ENCODE measurements at places on chromosomes 6 and 20.

DNA sequence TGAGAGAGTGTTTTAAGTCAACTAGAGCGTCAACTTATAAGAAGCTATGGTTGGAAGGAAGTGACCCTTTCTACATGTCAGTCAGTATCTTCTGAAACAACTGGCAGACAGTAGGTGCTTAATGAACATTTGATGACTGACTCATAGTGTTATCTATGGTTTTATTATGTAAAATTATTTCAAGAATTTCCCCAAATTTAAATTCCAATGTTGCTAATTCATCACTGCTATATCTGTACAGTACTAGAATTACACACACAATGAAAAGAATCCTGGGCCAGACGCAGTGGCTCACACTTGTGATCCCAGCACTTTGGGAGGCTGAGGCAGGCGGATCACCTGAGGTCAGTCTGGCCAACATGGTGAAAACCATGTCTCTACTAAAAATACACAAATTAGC lies 721.4 kb upstream of the FLRT3 start:
- DNase-seq: no peak

- no peak for DNase-seq
Observed at GRCh38 chr6:52724042-52724405, 39.3 kb downstream of the GSTA2 start.

GRCh38 chr20:4813076-4813862 lies 91.6 kb downstream of the PRND start:
- DNase-seq: no peak

GRCh38 chr6:123306334-123306733 lies 310.3 kb downstream of the CLVS2 start:
- no peak for DNase-seq

DNA sequence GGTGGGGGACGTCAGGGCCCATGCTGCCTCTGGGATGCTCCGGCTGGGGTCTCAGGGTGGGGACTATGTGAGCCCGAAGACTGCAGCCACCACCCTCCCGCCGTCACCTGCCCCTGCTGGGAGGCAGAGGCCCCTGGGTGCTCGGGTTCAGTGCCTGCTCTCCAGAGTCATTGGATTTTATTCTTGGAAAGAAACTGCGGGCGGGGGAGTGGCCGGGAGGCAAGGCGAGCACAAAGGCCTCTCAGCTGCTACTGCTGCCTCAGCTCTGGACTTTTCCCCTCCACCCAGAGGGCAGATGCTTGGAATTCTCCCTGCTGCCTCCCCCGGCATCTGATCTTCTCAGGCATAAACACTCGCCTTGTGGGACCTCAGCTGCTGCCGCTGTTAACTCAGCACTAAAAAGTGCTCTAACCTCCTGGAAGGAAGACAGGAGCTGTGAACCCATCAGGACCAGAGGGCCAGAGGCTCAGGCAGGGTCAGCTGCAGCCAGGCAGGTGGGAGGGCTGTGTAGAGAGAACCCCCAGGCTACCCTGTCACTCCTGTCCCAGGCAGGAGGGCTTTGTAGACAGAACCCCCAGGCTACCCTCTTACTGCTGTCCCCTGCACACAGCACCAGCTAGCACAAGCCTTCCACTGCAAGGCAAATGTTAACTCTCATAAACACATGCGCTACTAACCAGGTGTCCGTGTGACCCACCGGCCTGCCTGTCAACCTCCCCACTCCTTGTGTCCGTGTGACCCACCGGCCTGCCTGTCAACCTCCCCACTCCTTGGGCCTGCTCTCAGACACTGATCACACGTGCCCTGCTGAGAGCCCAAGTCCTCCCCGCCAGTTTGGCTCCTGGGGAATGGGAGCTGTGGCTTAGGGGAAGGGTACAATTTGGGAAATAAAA lies 9.4 kb upstream of the FRMD1 start:
- DNase-seq: no peak
